Thyroid gland (tissue), 4 donors: ENCODE measurements at places on chromosomes 4 and X. TPM values are rescaled to one million over a fixed set of nuclear protein-coding genes. Genes with fewer than 3 reads are reported as not detected.

GRCh38 chr4:80710748-80711451 lies 319.6 kb upstream of the BMP3 start:
- DNase-seq = no peak

GRCh38 chrX:129663171-129663570 lies 8.4 kb upstream of the APLN start:
- DNase-seq = no peak

- DNase-seq = no peak
Observed at GRCh38 chrX:7214251-7214650, 66.3 kb upstream of the PUDP start.

GRCh38 chr4:68732653-68733466 lies 62.4 kb upstream of the UGT2B15 start:
- DNase-seq = no peak

DNA sequence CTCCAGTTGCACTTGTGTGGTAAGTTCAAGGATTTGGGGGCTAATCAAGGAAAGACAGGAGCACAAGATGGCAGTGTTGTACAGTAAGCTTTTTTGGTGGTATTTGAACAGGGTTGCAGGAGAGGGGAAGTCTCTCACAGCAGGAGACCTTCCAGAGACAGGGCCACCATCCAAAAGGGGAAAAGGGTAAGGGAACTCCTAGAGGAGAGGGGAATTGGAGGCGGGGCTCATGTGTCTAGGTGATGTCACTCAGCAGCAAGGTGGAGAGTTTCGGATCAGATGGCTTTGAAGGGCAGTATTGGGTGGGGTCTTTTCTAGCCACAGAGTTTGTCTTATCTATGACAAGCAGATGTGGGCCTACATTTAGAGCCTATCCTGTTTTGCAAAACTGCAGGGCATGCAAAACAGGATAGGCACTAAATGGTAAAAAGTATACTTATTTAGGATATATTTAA lies 13.4 kb upstream of the RNF175 start:
- no peak for DNase-seq

DNA sequence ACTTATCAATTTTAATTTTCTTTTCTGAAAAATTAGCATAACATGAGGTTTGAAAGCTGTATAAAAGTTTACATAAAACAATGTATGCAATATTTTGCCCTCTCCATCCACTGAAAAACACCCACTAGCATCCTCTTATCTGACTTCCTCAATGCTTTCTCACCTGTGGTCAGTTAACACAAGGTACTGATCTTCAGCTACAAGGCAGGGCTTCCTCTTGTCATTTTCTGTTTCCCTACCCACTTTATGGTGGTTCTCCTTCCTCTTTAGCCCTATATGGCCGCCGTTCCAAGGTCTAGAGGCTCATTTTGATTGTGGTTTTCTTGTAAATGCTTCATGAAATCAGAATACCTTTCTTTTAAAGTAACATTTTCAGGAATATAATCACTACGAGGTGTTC lies 618.6 kb upstream of the CPEB2 start:
- no peak for DNase-seq

DNA sequence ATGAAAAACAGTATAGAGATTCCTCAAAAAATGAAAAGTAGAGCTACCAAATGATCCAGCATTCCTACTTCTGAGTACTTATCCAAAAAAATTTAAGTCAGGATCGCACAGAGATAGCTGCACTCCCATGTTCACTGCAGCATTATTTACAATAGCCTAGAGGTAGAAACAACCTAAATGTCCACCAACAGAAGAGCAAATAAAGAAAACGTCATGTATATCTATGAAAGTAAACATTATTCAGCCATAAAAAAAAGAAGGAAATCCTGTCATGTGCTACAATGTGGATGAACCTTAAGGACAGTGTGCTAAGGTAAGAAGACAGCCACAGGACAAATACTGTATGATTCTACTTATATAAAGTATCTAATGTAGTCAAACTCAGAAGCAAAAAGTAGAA lies 12.4 kb downstream of the THOC2 start:
- no peak for DNase-seq

DNA sequence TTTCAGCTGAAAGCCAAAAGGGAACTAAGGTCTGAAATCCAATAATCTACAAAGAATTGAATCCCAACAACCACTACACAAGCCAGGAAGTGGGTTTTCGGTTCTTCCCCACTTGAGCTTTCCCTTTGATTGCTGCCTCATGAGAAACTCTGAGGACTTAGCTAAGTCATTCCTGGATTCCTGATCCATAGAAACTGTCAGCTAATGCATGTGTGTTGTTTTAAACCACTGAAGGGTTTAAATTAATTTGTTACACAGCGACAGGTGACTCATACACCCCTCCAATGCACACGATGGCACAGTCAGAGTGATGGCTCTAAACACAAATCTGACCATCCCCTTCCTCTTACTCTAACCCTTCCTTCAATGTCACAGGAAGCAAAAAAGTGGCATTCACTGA lies 282.9 kb downstream of the RAB28 start:
- no peak for DNase-seq

- no peak for DNase-seq
Observed at GRCh38 chr4:165077034-165077578, 23.4 kb downstream of the TRIM75 start.

DNA sequence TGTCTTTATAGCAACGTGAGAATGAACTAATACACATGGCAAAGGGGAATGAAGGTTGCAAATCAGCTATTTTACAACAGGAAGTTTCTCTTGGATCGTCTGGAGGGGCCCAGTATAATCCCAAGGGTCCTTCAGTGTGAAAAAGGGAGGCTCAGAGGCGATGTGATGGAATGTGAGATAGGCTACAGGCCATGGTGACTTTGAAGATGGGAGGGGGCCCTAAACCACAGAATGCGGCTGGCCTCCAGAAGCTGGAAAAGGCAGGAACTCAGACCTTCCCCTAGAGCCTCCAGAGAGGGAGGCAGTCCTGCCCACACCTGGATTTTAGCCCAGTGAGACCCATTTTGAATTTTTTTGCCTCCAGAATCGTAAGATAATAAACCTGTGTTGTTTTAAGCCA lies 69.4 kb upstream of the PGM2 start:
- no peak for DNase-seq

DNA sequence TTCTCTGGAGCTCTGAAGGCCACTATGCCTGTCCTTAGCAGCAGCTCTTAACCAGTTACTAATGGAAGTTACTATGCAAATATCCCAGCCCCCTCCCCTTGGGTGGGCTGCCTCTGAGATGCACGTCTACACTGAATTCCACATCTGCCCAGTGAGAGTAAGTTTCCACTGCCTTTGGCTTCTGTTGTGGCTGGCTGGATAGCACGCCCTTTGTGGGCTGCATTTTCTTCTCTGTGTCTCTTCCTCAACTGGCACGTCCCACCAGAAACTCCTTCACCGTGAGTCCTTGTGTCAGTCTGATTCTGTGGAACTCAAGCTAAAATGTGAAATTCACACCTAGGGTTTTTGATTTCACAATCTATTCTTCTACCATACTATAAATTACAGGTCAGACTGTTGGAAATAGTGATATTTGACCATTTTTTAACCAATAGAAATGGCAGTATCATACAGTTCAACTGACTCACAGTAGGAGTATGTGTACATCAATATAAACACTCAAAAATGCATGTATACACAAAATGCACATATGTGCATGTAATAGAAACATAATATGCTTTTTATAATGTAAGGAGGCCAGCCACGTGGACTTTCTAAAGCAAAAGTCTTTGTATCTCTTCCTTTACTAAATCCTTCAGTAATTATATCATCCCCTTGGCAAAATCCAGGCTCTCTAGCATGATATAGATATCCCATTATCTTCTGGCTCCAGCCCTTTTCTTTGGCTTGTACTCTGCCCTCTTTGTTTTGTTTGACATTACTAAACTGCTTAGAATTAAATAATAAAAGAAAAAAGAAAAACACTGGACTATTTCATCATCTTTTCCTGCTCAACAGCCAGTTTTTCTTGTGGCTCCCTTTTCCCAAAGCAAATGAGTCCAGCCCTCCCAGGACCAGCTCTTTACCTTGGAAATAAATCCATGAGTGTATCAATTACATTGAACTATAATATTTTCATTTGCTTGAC lies 33.2 kb upstream of the LDB2 start:
- no peak for DNase-seq

DNA sequence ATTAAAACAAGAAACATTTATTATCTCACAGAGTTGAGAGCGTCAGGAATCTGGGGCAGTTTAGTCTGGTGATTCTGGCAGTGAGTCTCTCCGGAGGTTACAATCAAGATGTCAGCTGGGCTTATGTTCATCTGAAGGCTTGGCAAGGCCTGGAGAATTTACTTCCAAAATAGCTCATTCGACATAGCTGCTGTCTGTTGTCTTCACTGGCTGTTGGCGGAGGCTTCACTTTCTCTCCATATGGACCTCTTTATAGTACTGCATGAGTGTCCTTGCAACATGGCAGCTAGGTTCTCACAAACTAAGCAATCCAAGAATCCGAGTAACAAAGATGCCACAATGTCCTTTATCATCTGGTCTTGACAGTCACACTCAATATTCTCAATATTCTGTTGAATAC lies 70.2 kb upstream of the ADGRL3 start:
- no peak for DNase-seq

DNA sequence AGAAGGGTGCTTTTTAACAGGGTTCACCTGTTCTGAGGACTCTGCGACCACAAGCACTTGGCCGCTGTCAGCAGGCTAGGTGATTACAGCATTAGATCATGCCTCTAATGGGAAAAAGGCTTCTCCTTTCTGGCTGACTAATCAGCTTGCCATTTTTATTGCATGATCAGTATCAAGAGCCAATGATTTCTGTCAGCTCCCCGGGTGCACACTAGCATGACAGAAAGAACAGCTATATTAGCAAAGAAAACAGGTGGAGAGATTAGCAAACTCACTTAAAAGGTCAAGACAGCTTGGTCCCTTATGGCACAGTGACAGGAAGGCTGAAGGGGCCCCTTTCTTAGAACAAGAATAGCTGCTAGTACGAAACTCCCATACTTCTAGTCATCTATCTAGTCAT lies 170.0 kb downstream of the SMIM20 start:
- DNase-seq = peak; percentile 37

DNA sequence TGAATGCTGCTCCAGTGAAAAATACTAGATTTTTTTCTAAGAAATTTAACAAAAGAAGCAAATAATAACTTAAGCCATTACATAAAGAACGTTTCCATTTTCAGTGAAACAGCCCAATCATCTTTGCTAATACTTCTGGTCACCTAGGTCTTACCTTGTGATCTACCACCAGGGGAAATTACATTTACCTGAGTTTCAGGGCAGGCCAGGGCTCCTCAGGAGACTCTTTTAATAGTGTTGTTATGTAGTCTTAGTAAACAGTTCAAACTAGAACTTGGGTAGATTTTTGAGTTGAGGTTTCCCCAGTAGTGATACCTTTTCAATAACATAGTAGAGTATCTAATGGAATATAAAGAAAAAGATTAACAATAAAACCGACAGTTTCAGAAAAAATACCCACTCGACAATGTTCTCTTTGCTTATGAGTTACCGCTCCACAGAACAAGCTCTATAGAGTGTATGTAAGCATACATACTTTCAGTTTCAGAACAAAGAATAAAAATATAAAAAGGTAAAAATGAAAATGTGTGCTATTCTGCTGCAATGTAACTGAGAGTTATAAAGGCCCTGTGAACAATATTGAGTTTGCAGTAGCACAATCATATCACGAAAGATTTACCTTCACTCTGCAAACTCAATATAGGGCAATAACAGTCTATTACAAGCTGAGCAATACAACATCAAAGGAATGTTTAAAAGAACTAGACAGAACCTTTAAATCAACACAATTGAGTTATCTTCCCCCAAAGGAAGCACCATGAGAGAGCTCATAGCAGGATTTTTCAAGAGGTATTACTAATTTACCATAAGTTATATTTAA lies 165.8 kb downstream of the ATOH1 start:
- DNase-seq = no peak

DNA sequence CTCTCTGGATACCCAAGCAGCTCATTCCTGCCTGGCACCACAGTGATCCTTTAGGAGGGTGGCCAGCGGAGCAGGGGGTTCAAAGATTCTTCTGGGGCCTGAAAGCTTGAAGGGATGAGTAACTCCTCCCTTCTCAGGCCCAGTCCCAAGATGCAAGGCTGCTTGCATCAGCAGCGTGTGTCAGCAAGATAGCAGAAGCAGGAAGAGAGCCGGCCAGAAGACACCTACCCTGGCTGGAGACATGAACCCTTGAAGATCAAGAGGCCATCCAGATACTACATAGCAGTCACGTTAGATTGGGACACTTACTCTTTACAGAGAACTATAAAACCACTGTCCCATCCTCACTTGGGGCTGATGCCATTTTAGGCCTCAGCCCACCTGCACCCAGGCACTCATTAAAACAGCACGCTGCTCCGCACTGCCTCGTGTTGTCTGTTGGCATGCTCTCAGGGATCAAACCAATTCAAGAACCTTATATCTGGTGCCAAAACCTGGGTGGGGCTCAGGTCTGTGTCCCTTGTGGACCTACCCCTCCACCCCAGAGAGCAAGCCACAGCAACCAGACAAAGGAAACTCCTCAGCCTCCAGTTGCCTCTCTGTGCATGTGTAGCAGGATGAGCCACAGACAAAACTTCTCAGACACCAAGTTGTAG lies 6.5 kb downstream of the UGT2B17 start:
- no peak for DNase-seq

DNA sequence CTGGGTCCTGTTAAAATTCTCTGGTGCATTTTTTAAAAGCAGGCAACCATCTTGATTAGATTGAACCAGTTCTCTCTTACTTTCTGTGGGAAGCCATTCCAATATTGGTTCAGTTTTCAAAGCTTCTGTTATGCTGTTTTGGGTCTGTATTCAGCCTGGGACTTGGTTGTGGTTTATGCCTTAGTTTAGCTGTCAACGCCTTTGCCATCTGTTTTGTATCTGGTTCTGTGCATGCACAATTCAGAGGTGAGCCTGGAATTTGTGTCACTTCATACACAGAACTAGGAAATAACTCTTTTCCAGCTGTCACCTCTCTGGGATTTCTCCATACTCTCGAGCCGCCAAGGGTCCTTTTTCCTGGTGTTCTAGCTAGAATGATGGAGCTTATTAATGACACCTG lies 46.2 kb downstream of the STAP1 start:
- no peak for DNase-seq

GRCh38 chr4:110372485-110372884 lies 103.5 kb upstream of the ENPEP start:
- no peak for DNase-seq

KDR gene
- 153 TPM for total RNA-seq

MID1 gene
- 19.5 TPM for total RNA-seq

GYG2 gene
- 6.6 TPM for total RNA-seq

ZFP92 gene
- 1.8 TPM for total RNA-seq

MAGEA1 gene
- not detected for total RNA-seq

PDGFC gene
- 31.0 TPM for total RNA-seq

TEX11 gene
- total RNA-seq = not detected

CFAP47 gene
- 2.9 TPM for total RNA-seq

HTN3 gene
- not detected for total RNA-seq

TMPRSS11D gene
- total RNA-seq = not detected

STOX2 gene
- 51.2 TPM for total RNA-seq
